ENCODE measurements at places on chromosomes 12 and 14.

DNA sequence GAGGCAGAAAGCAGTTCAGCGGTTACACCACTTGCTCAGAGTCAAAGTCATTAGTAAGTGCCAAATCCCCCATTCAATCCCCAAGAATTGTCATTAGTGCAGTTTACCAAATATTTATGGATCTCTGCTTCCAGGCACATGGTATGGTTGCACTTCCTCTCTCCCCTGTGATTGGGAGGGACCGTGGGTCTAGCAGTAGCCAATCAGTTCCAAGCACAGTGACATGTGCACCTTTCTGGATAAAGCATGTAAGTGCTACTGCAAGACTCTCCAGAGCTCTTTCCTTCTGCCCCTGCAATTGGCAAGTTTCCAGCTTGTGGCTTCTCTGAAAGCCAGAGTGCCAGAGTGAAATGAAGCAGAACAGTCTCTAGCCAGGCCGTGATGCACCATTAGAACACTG, 85.3 kb upstream of the FLRT2 start:
- no peak for DNase-seq

DNA sequence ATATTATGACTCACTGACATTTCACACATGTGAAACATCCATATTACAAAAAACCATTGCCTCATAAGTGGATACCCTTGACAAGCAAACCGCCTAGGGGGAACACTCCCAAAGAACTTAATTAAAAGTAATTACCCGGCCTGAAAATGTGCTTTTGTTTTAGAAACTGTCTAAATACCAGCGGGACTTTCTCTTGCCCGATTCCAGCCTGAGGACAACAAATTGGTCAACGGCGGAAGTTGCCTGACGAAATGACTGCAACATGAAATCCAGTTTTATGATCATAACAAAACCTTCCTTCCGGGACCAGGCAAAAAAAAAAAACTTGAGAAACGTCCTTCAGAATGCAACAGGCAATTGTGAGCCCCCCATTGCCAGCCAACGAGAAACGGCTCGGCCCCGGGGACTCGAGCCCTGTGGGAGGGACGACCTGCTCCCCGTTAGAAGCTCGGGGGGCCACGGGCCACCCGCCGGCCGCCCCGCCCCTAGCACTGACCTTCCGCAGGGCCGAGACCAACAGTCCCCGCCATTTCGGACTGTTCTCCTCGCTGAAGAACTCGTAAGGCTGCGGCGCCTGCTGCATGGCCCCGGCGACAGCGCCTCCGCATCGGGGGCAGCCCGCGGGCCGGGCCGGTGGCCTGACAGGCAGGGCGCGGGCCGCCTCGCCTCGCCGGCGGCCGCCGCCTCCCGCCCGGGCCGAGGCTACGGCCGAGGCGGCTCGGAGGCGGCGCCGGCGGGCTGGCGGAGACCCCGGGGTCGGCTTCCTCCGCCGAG, 490 bp downstream of the SOS2 start:
- peak; percentile 51 for DNase-seq

DNA sequence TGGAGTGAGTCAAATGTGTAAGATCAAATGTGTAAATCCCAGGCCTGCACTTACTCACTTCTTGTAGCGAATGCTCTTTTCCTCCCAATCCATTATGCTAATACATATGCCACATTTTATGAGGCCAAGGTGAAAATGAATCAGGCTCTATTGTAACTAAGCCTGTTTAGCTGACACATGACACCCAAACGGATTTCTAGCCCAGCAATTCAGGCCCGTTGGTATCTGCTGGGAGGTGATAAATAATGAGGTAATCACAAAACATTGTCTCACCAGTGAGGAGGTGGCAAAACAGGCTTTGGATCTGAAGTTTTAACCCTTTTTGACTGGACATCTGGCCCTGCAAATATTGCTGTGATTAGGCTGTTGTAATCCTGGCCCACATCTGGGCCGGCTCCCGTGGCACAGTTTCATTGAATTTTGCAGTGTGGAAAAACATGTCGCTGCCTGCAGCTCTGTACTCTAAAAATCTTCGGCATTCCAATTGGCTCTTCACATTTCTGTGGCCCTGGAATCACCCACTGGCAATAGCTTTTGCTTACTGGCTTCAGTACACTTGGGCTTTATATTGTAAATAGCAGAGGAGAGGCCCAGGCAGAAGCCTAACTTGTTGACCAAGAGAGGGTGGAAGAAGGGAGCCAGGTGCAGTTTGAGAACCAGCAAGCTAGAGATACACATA, 106.1 kb downstream of the PAX9 start:
- no peak for DNase-seq

DNA sequence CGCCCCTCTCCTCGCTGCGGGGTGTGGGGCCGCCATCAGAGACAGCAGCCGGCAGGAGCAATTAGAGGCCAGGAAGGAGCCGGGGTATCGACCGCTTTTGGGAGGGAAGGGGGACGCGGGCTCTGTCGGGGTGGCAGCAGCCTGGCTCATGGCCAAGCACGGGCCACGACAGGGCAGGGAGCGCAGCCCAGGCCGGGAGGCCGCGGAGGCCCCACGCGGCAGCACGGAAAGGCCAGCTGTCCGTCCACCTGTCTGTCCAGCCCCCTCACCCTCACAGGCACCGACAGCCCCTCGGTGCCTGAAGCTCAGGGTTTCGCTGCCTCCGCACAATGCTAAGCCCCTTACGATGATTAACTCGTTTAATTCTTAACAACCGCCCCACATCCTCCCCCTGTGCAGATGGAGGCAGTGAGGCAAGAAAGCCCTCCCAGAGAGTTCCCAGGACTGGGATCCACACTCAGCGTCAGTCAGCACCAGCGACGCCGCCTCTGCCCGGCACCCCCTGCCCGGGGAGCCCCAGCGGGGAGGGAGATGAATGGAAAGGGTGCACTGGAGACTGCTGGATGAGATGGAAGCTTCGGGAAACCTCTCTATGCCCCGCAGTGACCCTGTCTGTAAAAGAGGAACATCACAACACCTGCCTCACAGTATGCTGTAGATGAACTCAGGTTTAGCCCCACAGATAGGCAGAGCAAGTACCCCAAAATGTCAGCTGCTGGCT, 23.7 kb downstream of the NCOR2 start:
- no peak for DNase-seq

GRCh38 chr12:92175961-92176360, 30.3 kb upstream of the BTG1 start:
- DNase-seq = no peak

DNA sequence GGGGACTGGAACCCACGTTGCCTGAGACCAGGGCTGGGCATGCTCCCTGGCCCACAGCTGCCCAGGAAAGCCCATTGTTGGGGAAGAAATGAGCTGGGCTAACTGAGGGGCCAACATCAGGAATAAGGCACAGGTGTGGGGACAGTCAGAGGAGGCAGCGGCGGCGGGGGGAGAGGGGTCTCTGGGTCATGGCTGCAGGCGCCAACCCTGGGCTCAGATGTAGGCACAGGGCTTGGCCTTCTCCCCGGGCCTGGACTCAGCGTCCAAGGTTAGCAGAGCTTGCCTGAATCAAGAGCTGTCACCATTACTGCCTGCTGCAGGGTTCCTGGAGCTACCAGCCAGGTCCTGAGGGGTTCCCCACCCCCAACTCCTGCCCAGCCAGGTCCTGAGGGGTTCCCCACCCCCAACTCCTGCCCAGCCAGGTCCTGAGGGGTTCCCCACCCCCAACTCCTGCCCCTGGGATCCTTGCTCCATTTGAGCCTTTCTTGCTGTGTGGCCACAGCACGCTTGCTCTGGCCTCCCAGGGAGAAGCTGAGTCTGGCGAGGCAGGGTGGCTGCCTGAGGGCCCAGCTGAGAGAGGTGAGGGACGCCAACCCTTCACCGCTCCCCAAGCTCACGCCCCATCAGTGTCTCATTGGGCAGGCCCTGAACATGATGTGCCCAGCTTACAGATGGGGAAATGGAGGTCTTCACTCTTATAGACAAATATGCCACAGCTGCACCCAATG, 6.2 kb downstream of the CHGA start:
- no peak for DNase-seq
